CD4-positive, alpha-beta T cell treated with Interferon alpha-2 for 1 hour (primary cell): ENCODE measurements at places on chromosomes 4 and X.

GRCh38 chrX:119817130-119817690 lies 25.8 kb upstream of the RPL39 start:
- no peak for DNase-seq

DNA sequence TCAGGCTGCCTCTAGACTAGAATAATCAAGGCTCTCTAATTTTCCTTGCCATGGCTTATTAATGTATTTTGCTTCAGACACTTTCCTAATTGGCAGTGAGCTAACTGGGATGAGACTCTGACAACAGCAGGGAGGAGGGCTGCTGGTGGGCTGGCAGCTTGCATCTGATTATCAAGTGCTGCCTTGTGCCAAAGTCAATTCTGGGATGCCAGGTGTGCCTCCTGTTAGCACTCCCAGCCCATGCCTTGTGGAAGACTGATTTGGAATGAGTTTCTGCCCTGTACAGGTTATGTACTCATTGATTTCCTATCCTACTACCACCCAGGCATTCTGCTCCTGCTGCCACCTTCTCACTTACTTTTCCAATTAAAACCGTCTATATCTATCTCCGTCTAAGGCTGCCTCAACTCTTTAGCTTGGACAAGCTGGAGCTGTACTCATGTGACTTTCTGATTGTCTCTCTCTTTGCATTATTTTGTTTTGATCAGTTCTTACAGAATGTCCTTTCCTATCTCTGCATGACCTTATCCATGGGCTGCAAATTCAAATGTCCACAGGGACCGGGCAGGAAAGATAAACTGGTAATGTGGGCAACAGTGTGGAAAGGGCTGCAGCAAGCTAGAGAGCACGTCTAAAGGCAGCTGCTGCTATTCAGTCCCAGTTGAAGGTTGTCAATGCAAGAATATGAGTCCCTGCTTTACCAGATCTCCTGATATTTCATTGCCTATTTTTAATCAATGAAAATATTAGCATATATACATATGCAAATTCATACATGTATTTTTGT lies 112.6 kb downstream of the GABRA2 start:
- DNase-seq = no peak

DNA sequence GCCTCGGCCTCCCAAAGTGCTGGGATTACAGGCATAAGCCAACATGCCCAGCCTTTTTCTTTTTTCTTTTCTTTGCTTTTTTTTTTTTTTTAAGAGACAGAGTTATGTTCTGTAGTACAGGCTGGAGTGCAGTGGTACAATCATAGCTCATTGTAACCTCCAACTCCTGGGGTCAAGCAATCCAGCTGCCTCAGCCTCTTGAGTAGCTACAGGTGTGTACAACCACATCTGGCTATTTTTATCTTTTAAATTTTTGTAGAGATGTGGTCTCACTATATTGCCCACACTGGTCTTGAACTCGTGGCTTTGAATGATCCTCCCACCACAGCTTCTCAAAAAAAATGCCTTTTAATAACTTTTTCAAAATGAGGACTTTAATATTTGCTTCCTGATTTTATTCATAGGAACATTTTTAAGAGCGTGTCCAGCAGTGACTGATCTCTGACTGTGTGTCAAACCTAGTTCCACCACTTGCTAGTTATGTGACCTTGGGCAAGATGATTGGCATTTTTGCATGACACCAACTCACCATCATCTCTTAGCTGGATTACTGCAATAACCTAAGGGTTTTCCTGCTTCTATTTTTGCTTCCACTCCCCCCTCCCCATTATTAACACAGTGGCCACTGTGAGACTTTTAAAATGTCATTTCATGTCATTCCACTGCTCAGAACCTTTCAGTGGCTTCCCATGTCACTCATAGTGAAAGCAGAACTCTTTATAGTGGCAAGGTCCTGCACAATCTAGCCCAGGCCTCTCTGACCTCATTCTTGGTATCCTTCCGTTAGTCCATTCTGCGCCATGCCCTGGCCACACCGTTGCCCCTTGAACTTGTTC lies 4.5 kb upstream of the TNIP3 start:
- DNase-seq = no peak

DNA sequence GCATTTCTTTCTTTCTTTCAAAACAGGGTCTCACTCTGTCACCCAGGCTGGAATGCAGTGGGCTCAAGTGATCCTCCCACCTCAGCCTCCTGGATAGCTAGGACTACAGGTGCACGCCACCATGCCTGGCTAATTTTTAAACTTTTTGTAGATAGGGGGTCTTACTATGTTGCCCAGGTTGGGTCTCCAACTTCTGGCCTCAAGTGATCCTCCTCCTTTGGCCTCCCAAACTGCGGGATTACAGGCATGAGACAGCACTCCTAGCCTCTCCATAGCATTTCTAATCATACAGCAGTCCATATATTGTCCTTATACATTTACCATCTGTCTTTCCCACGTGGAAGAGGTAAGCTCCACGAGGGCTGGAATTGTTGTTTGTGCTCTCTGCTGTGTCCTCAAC lies 2.0 kb upstream of the FHIP1A start:
- no peak for DNase-seq

DNA sequence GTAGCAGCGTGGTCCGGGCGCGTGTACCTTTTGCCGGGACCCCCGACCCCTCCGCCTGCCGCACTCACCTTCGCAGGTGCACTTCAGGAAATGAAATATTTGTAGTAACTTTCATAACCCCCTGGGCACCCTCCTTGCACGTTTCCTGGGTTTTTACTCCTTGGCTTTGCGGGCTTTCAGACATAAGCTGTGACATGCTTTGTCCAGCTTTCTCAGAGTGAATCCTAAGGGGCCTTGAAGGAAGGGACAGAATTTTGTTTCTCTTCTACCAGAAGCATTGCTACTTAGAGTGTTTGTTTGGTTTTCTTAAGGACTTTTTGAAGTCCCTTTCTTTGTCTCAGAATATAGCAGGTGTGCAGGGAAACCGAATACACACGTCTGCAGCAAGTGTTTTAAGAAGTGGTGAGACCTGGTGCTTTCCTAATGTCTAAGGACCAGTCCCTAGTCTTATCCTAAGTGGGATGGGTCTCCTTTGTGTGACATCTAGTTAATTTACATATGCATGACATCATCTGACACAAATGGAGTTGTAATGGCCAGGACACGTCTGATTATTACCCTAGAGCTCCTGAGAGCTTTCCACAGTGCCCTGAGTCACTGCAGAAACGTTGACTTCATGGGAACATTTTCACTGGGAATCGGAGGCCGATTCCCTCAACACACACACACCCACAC lies 1.3 kb downstream of the FAM149A start:
- no peak for DNase-seq

GRCh38 chr4:83449009-83449408 lies 6.6 kb downstream of the HELQ start:
- no peak for DNase-seq

- DNase-seq = no peak
Measured at GRCh38 chr4:41120297-41121217, 93.8 kb downstream of the APBB2 start.

GRCh38 chrX:38055170-38055847 lies 49.0 kb downstream of the SYTL5 start:
- no peak for DNase-seq

DNA sequence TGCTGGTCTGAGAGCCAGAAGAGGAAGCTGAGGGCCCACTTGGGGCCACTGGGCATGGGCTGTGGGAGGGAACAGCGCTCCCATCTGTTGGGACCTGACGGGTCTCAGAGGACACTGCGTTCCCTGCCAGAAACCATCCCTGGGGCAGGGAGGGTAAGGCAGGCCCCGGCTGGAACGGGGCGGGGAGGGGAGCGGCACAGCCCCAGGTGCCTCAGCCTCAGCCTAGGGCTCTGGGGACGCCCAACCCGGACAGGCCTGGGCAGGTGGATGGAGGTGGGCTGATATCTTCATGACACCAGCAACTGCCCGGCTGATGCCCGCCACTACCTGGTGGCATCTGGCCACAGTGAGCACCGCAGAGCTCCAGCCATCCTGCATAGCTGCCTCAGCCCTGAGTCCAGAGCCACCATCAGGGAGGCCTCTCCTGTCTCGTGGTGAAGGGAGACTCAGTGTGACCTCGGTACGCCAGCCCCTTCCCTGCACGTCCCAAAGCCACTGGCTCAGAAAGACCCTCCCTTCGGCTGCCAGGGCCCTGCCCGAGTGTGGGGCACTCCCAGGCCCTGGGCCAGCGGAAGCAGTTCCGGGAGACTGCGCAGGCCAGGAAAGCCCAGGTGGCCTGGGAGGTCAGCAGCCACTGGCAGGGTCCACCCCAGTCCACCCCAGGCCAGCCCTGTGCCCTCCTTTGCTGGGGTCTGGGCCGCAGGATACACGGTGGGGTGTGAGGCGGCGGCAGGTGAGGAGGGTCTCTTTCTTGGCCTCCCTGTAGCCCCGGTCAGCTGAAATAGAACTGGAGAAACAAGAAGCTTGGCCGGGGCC lies 34.6 kb upstream of the FGFR3 start:
- no peak for DNase-seq

- no peak for DNase-seq
Measured at GRCh38 chr4:73718375-73719373, 21.7 kb upstream of the CXCL8 start.

- no peak for DNase-seq
Measured at GRCh38 chrX:5650904-5651303, 577.8 kb downstream of the NLGN4X start.

GRCh38 chr4:2948895-2949781 lies 14.1 kb downstream of the NOP14 start:
- DNase-seq = no peak

DNA sequence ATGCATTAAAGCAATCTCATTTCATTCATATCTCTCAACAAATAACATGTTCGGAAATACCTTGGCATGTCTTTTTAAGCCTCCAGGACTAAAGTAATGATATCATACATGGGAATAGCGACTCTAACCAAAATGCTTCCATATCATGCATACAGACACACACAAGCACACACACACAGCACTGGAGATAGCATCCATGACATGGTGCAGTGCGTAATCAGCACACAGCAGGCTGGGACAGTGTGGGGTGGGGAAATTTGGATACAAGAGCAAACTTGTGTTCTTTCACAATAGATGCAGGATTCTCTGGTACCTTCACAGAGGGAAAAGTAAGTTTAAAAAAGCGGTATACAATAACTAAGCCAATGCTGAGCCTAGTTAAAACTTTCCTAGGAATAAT lies 132.3 kb upstream of the HPGD start:
- no peak for DNase-seq

GRCh38 chrX:132491191-132491590 lies 2.4 kb upstream of the MBNL3 start:
- DNase-seq = peak; percentile 63

DNA sequence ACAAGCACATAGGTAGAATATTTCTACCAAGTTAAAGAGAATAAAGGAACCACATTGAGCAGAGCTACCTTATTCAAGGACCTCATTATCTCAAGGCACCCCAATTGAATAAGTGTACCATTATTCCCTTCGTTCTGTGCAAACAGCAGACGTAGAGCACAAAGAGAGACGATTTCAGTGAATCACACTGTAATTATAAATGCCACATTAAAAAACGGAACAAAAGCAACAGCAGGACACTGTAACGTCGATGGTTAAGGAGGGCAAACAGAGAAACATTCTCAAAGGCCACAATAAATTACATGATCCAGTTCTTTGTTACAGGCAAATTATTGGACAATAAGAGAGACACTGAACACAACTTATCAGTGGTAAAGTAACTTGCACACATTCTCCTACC lies 644.1 kb upstream of the TENM3 start:
- DNase-seq = no peak

DNA sequence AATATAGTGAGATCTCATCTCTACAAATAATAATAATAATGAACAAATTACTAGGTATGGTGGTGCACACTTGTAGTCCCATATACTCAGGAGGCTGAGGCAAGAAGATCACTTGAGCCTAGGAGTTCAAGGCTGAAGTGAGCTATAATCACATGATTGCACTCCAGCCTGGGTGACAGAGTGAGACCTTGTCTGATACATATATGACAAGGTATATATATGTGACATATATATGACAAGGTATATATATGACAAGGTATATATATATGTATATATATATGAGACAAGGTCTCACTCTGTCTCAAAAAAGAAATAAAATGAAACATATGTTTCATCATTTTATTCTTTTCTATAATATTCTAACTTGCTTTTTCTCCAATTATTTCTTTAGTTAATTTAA lies 278.1 kb upstream of the TET2 start:
- DNase-seq = no peak

DNA sequence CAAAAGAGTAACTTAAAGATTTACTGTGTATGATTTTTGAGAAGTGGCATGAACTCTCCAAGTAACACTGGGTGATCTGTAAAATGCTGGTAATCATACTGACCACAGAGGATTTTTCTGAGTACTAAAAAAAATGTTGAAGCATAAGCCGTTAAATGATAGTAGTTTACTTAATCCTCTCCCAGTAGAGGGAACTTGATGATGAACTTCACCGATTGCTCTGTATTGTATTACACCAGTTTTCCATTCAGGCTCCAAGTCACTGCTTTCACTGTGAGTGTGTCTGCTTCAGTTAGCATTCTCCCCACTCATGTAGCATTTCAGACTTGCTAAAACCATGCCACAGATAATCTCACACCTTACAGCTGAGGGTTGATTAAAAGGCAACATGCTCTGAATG lies 294.1 kb downstream of the GBA3 start:
- DNase-seq = no peak

DNA sequence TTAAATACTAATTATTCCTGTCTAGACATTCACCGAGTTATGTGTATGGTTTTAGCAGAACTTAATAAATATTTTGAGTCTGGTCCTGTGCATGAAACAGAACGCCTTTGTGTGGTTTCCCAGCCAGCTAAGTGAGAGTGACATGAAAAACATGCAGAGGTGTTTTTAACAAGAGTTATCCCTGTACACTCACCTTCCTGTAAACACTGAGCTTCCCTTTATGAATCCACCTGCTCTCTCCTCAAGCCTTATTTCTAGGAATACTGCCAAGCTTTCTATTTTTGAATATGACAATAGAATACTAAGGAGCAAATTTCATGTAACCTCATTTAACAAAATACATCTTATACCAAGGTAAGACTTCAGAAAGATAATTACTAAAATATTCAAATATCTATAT lies 270.3 kb upstream of the CTSO start:
- DNase-seq = no peak

GRCh38 chr4:148255344-148255720 lies 186.9 kb downstream of the NR3C2 start:
- DNase-seq = no peak

GRCh38 chr4:22334155-22334554 lies 181.7 kb downstream of the ADGRA3 start:
- DNase-seq = no peak

DNA sequence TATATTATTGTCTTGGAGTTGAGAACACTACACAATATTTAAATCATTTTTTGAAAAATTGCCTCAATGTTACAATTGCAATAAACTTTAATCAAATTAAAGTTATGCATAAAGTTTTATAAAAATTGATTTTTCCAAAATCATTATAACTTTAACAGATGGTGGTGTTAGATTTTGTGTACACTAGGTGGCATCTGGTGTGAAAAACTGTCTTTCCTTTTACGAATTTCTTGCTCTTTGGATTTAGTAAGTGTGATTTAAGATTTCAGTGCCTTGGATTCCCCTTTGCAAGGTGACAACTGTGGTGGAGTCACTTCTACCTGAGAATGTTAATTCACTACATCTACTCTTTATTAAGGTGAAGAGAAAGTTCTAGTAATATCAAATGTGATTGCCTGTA lies 91.6 kb downstream of the AREG start:
- DNase-seq = no peak

- DNase-seq = no peak
Measured at GRCh38 chr4:158682066-158682465, 10.0 kb downstream of the ETFDH start.

- DNase-seq = no peak
Measured at GRCh38 chr4:102454981-102455685, 46.0 kb upstream of the NFKB1 start.
